Stimulated activated CD8-positive, alpha-beta memory T cell treated with anti-CD3 and anti-CD28 coated beads, Interleukin-15, amount 100 ng/mL, for 48 hours (primary cell): ENCODE measurements at places on chromosomes 12 and 14.

DNA sequence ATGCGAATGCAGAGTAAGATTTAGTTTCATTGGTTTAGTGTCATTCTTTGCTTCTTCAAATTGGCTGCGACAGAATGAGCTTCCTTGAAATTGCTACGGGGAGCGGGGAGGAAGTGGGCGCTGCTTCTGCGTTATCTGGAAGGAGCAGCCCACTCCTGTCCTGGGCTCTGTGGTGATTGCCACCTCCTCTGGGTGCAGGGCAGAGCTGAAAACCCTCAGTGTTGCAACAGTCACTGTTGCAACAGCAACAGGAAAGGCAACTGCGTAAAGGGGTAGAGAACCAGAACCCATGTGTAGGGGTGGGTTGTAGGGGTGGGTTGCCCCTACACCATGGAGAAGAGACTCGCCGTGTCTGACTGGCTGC, 57.7 kb downstream of the MAX start:
- DNase-seq: no peak

DNA sequence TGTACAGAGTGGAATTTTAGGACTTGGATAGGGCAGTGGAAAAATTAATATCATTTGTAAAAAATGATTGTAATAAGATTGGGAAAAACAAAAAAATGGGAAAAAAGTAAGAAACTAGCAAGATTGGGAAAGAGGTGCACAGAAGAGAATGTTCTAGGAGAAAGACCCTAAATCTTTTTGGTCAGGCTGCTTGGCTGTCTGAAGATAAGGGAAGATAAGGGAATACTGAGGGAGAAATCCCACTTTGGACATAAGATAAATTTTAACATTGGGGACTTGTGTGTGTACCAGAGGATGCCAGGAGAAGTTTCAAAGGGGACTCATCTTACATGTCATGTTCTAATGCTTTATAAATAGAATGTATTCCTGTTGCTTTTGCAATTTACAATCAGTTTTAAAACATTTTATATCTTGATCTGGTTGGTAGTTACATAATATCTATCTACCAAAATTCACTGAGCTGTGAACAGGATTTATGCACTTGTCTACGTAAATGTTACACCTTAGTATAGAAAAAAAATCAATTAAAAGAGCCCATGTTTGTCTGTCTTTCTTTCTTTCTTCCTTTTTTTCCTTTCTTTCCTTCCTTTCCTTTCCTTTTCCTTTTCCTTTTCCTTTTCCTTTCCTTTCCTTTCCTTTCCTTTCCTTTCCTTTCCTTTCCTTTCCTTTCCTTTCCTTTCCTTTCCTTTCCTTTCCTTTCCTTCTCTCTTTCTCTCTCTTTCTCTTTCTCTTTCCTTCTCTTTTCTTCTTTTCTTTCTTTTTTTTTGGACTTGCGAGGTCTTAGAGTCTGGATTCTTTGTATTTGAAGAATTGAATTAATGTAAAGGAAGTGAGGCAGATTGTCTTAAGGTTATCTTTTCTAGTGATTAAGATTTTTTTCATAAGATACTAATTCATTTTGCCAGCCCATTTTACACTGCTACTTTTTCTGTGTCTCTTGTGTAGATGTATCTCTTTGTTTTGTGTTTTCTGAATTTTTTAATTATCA, 66.1 kb downstream of the KTN1 start:
- DNase-seq: no peak

DNA sequence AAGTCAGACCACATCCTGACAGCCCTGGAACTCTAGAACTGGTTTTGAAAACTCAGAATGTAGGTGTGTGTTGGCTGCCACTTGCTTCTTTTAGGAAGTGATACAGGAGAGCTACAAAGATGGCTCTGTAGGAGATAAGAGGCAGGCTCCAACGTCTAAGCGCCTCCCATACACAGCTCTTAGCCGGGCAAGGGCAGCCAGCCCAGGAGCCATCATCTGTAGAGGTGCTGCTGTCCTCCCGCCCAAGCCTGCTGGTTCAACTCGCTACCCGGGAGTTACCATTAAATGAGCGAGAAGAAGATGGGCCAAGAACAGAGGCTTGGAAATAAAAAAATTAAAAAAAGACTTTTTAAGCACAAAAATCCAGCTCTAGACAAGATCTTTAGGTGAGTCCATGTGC, 61.2 kb upstream of the DIO3 start:
- no peak for DNase-seq

GRCh38 chr12:3523058-3523457, 32.1 kb downstream of the PRMT8 start:
- no peak for DNase-seq

DNA sequence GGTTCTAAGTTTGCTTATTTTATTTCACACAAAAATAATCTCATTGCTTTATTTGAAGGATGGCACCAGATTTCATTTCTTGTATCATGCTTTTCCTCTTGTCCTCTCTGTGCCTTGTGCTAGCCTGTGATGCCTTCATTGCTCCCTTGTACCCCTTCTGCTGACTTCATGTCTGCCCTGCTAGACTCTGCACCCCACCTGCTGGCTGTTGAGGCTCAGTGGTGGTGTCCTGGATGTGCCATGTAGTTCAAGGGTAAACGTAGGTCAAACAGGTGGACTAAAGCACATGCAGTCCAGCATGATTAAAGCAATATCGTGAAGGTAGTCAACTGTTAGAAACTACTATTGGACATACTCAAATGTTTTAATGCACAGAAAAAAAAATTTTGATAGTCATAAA, 21.6 kb downstream of the MRPS35 start:
- DNase-seq: no peak

- DNase-seq: no peak
Measured at GRCh38 chr12:73383584-73384222, 1111.5 kb downstream of the TRHDE start.

DNA sequence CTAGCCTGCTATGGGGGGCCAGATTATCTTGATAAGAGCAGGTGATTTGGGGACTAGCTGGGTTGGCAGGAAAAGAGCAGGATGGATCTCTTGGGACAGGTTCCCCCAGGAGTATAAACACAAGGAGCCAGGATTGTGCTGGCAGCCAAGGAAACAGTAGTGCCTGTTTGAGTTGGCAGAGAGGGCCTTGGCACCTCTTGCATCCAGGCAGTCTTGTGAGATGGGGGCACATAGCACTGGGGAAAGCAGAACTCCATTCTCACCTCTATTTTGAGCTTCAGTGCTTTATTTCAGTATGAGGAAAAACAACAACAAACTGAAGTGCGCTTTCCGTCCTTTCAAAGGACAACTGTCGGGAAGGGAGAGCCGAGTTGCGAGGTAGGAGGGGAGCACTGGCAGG, 9.4 kb upstream of the UNC119B start:
- no peak for DNase-seq

GRCh38 chr12:124696693-124697476, 129.5 kb upstream of the NCOR2 start:
- DNase-seq: no peak

DNA sequence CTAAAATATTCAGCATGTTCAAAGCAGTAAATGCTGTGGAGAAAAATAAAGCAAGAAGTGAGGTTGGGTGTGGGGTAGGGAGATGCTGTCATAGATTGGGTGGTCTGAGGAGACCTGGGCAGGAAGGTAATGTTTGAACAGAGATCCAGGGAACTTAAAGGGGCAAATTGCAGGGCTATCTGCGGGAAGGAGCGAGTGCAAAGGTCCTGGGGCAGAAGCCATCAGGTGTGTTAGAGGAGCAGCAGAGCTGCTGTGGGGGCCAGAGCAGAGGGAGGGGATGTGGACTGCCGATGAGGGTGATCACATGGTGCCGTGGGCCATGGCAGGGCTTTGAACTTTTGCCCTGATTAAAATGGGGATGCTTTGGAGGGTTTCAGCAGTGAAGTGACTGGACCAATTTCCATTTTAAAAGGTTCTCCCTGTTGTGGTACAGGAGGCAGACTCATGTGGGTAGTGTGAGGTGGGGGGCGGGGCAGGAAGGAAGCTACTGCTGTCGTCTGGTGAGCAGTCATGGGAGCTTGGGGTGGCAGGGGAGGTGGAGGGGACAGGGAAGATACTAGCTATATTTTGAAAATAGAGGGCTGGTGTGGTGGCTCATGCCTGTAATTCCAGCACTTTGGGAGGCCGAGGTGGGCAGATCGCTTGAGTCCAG, 145.0 kb downstream of the AACS start:
- DNase-seq: no peak

GRCh38 chr12:111081600-111081999, 161.2 kb upstream of the MYL2 start:
- DNase-seq: no peak
